ENCODE measurements at places on chromosomes 11 and 22. TPM values are rescaled to one million over a fixed set of nuclear protein-coding genes. Genes with fewer than 3 reads are reported as not detected.
A peak's percentile ranks its signal among the peaks of the same experiment; 100 is the strongest.

The UCP3 gene
- not detected for polyA plus RNA-seq

DNA sequence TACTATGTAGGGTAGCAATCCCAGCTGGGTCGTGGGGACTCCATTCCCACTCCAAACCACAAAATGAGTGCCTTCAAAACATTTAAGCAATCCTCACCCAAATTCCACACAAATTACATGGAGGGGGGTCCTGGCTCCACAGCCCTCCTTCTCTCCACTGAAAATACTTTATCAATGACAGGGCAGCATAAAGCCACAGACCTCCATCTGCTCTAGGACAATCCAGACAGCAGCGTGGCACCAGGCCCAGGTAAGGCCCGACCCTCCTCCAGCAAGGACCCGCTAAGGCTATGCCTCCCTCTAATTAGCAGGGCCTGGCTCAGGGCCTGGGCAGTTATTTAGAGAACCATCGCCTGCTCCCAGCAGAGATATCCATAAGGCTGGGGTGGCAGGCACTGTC lies at the start of gene PANX3:
Gene PANX3, plus strand, starts transcription at position 365 of the 400 bp plus-strand sequence. CDS start 129 bp downstream, outside the sequence.
- no peak within 1 kb of the TSS for H3K4me3 ChIP-seq
- peaks cover 3% of the 10 kb centered on the region for H3K4me1 ChIP-seq
- H3K27me3 ChIP-seq = no peaks in the 10 kb centered on the region
- H3K36me3 ChIP-seq = no peaks in the 10 kb centered on the region

DNA sequence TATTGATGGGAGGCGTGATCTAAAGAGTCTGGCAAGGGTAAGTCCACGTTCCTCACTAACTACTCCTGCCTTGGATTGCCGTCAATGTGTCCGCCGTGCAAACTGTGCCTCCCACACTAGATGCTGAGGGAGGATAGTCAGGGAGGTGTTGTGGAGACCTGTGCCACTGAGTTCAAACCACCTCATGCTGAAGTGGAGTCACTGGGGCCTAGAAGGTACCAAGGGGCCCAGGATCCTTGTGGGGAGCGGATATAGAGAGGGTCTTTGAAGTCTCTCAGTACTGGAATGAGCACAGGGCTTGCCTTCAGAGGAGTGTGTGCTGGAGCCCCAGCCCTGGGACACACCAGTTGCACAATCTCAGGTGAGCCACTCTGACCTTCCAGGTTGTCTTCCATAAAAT lies 27.1 kb upstream of the TMPRSS4 start:
- DNase-seq = no peak
- H3K4me1 ChIP-seq = peaks cover 15% of the 10 kb centered on the region
- no peaks in the 10 kb centered on the region for H3K36me3 ChIP-seq

DNA sequence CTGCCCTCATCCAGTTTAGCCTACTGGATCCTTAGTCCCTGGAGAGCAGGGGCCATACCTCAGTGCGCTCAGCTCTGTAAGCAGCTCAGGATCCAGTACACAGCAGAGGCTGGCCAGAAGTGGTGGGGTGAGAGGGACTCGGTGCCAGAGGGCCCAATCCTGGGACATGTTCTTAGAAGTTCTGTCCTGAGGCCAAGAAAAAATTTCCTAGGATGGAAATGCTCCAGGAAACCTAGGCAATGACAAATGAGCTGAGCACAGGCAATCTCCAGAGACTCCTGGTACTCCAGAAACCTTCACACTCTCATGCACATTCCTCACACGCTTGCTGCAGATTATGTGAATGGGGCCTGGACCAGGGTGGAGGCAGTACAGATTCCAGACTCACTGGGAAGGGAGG lies 89.6 kb downstream of the SERGEF start:
- peaks cover 22% of the 10 kb centered on the region for H3K36me3 ChIP-seq
- no peaks in the 10 kb centered on the region for H3K27me3 ChIP-seq
- DNase-seq = no peak
- H3K27ac ChIP-seq = no peak overlapping the region
- no peak overlapping the region for H3K4me3 ChIP-seq
- H3K4me1 ChIP-seq = peaks cover 20% of the 10 kb centered on the region

The TRIM34 gene
- polyA plus RNA-seq = 25.7 TPM

The BTBD18 gene
- polyA plus RNA-seq = 0.10 TPM

GRCh38 chr11:80024119-80024518 lies 583.3 kb upstream of the TENM4 start:
- H3K27ac ChIP-seq = no peak overlapping the region
- no peak for DNase-seq
- H3K36me3 ChIP-seq = no peaks in the 10 kb centered on the region
- H3K27me3 ChIP-seq = no peaks in the 10 kb centered on the region

The SCUBE2 gene
- polyA plus RNA-seq = 0.21 TPM

GRCh38 chr22:44012162-44012561 lies 11.9 kb upstream of the PARVB start:
- no peaks in the 10 kb centered on the region for H3K36me3 ChIP-seq
- no peaks in the 10 kb centered on the region for H3K27me3 ChIP-seq
- H3K4me3 ChIP-seq = no peak overlapping the region

DNA sequence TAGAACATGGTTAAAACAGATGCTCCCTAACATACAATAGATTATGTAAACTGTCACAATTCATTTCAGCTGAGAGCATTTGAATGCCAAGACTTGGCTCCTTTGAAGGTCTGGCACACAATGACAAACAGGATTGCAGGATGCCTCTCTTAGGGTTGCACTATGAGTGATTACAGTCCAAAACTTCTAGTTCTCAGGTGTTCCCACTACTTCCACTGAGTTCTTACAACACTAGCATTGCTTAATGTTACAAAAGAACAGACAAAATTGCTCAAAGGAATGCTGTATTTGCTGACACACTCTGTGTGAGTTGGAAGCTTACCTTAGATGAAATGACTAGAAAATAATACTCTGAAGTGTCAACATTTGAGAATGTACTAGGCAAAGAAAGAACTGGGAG lies 2413.8 kb upstream of the RAG2 start:
- no peak overlapping the region for H3K27ac ChIP-seq
- H3K4me1 ChIP-seq = no peaks in the 10 kb centered on the region
- no peak for DNase-seq
- H3K36me3 ChIP-seq = no peaks in the 10 kb centered on the region

- H3K4me1 ChIP-seq = peaks cover 29% of the 10 kb centered on the region
- no peak for DNase-seq
- peak overlapping the region; percentile 40 for H3K4me3 ChIP-seq
- peaks cover 69% of the 10 kb centered on the region for H3K27me3 ChIP-seq
- no peak overlapping the region for H3K27ac ChIP-seq
- H3K36me3 ChIP-seq = no peaks in the 10 kb centered on the region
Measured at GRCh38 chr11:10931761-10932670, 74.2 kb upstream of the ZBED5 start.

DNA sequence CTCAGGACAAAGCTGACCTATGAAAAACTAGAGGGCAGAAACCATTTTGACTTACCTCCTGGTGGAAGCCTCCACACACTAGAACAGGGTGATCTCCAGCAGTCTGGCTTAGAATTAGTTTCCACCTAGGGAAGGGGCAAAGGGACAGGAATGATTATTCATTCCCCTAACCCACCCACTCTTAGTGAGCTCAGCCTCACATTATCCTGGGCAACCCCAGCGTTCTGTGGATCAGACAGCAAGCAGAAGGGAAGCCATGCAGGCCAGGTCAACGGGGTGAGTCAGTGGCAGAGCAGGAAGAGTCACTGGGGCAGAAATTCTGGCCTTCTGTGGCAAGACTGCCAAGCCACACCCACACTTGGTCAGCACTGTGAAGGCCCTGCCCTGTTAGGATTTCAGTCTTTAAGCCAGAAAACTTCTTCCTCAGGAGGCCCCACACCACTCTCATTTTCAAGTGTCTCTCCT lies 10.5 kb downstream of the NUMA1 start:
- peak overlapping the region; percentile 40 for H3K4me3 ChIP-seq
- H3K36me3 ChIP-seq = peaks cover 22% of the 10 kb centered on the region
- H3K27me3 ChIP-seq = no peaks in the 10 kb centered on the region

DNA sequence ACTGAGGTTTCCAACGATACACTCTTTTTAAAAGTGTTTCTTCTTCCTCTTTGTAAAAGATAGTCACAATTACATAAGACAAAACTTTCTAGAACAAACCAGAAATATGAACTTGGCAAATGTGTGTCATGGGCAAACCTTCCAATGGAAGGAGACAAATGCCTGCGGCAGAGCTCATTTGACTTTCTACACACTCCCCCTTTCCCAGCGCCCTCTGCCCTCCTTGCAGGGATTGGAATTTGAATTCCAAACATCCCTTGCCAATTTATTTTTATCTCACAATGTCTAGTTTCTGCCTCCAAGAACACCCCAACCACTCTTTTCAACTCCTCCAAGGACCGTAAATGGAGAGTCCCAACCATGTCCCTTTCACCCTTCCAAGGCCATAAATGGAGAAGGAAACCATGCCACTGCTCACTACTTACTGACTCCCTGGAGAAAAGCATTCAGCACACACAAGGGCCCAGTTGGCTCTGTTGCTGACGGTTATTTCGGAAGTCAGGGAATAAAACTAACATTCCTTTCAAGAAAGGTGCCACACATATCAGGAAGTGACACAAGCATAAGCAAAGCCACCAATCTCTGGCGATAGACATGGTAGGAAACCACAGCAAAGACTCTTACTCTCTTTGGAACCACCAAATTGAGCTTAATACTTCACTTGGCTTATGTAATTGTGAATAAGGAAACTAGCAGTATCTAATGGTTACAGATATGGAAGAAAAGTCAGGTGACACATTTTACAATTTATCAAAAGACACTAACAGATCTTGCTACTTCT lies 15.0 kb upstream of the ESAM start:
- no peak overlapping the region for H3K27ac ChIP-seq
- no peaks in the 10 kb centered on the region for H3K27me3 ChIP-seq
- H3K4me1 ChIP-seq = no peaks in the 10 kb centered on the region
- H3K36me3 ChIP-seq = peaks cover 5% of the 10 kb centered on the region
- DNase-seq = no peak

The SART1 gene
- polyA plus RNA-seq = 8.9 TPM

DNA sequence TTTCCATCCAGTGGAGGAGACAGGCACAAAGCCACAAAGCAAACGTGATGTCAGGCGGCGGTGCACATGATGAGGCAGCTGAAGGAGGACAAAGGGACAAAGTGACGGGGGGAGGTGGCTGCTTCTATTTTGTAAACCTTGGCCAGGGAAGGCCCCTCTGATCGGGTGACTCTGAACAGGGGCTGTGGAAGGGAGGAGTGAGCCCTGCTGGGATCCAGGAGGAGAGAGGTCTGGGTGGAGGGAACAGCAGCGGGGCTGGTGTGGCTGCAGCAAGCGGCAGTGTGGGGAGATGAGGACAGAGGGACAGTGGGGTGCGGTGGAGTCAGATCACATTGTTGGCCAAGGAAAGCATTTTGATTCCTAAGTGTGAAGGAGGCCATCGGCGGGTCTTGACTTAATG lies 36.7 kb downstream of the SHISAL1 start:
- no peaks in the 10 kb centered on the region for H3K36me3 ChIP-seq
- DNase-seq = no peak
- no peak overlapping the region for H3K4me3 ChIP-seq

- peaks cover 79% of the 10 kb centered on the region for H3K4me1 ChIP-seq
- H3K36me3 ChIP-seq = no peaks in the 10 kb centered on the region
- H3K4me3 ChIP-seq = peak within 1 kb of the TSS; percentile 54
- DNase-seq = peak; percentile 30
Measured at GRCh38 chr11:63614136-63614671, at the start of gene PLAAT3. Gene PLAAT3 (minus strand): TSS chr11:63614433. CDS start chr11:63614014, 419 bp downstream.

The MAJIN gene
- polyA plus RNA-seq = not detected

The SYNGR1 gene
- polyA plus RNA-seq = 54.9 TPM

DNA sequence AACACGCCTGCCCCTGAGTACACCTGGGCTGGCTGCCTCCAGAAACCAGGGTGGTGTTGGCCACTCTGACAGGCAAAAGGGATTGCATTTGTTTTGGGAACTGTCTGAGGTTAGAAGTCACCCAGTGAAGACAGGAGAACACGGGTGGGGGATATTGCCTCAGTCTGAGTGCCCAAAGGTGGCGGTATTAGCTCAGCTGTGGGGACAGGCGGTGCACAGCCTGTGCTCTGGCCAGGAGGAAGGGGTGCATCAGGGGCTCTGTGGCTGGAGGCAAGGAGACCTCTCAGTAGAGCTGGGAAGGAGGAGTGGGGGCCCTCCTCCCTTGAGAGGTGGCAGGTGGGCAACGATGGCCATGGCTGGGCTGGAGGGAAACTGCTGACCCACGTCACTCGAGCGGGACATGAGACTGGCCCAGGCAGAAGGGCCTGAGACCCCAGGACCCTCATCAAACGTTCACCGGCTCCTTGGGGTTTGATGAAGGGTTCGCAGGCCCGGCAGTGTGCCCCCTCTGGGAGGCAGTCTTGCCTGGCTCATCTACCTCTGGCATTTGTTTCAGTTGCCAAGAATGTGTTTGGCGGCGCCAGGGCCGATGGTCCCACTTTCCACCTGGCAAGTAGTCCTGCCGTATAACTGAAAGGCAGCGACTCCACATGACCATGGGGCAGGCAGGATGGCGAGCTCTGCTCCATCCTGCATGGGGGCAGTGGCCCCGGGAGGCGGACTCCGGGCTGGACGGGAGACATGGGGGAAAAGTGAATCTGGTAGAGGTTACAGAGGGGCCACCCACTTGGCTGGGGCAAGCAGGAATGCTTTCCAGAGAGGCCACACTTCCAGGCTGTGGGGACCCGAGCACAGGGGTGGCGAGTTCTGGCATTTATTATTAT lies 52.8 kb upstream of the SMIM38 start:
- no peak overlapping the region for H3K4me3 ChIP-seq
- H3K4me1 ChIP-seq = no peaks in the 10 kb centered on the region
- DNase-seq = no peak
